ENCODE measurements at places on chromosomes 12 and 14. TPM values are rescaled to one million over a fixed set of nuclear protein-coding genes. Genes with fewer than 3 reads are reported as not detected.

GRCh38 chr12:3140284-3140683, 63.1 kb downstream of the TSPAN9 start:
- DNase-seq, result no peak
- H3K4me3 ChIP-seq, result no peak overlapping the region
- H3K27me3 ChIP-seq, result no peaks in the 10 kb centered on the region
- no peaks in the 10 kb centered on the region for H3K36me3 ChIP-seq
- H3K4me1 ChIP-seq, result peaks cover 19% of the 10 kb centered on the region
- H3K27ac ChIP-seq, result no peak overlapping the region

GRCh38 chr14:68547305-68548193, 245.3 kb downstream of the ZFP36L1 start:
- peaks cover 38% of the 10 kb centered on the region for H3K4me1 ChIP-seq
- H3K27ac ChIP-seq, result peak overlapping the region; percentile 87
- peak; percentile 79 for DNase-seq
- no peaks in the 10 kb centered on the region for H3K27me3 ChIP-seq
- no peak overlapping the region for H3K4me3 ChIP-seq

- no peak for DNase-seq
- H3K4me3 ChIP-seq, result no peak overlapping the region
- H3K4me1 ChIP-seq, result no peaks in the 10 kb centered on the region
- H3K36me3 ChIP-seq, result no peaks in the 10 kb centered on the region
- no peak overlapping the region for H3K27ac ChIP-seq
- H3K27me3 ChIP-seq, result no peaks in the 10 kb centered on the region
Observed at GRCh38 chr14:96117101-96117897, 78.1 kb downstream of the C14orf132 start.

- H3K4me1 ChIP-seq, result peaks cover 38% of the 10 kb centered on the region
- peak overlapping the region; percentile 25 for H3K27ac ChIP-seq
- H3K36me3 ChIP-seq, result no peaks in the 10 kb centered on the region
- H3K27me3 ChIP-seq, result no peaks in the 10 kb centered on the region
Observed at GRCh38 chr14:24959791-24960331, 90.1 kb downstream of the STXBP6 start.

- no peaks in the 10 kb centered on the region for H3K36me3 ChIP-seq
- H3K27ac ChIP-seq, result no peak overlapping the region
- H3K4me3 ChIP-seq, result no peak overlapping the region
- no peaks in the 10 kb centered on the region for H3K4me1 ChIP-seq
- H3K27me3 ChIP-seq, result no peaks in the 10 kb centered on the region
- no peak for DNase-seq
Observed at GRCh38 chr14:72822946-72823611, 70.8 kb downstream of the DPF3 start.

DNA sequence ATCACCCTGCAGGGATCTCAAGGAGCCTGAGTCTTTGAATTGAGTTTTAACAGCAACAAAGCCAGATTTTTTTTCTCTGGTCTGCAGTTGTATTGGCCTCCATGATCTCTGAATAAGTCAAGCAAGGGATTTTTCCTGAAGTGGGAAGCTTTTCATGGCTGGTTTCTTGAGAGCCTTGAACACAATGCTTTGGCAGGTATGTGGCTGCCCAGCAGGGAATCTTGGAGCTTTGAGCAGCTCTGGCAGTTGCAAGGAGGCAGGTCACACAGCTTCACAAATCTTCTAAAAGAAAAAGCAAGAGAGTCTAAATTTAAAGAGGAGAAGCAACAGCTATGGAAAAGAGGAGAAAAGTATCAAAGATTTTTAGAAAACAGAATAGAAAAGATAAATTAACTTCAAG, 60.1 kb downstream of the RPS29 start:
- no peak overlapping the region for H3K27ac ChIP-seq
- no peaks in the 10 kb centered on the region for H3K27me3 ChIP-seq
- H3K36me3 ChIP-seq, result no peaks in the 10 kb centered on the region
- H3K4me1 ChIP-seq, result no peaks in the 10 kb centered on the region
- no peak for DNase-seq
- H3K4me3 ChIP-seq, result no peak overlapping the region

GRCh38 chr14:32710231-32710671, 228.4 kb upstream of the NPAS3 start:
- H3K27ac ChIP-seq, result no peak overlapping the region
- no peaks in the 10 kb centered on the region for H3K27me3 ChIP-seq
- DNase-seq, result no peak
- H3K36me3 ChIP-seq, result no peaks in the 10 kb centered on the region
- H3K4me1 ChIP-seq, result no peaks in the 10 kb centered on the region
- H3K4me3 ChIP-seq, result peak overlapping the region; percentile 20

DNA sequence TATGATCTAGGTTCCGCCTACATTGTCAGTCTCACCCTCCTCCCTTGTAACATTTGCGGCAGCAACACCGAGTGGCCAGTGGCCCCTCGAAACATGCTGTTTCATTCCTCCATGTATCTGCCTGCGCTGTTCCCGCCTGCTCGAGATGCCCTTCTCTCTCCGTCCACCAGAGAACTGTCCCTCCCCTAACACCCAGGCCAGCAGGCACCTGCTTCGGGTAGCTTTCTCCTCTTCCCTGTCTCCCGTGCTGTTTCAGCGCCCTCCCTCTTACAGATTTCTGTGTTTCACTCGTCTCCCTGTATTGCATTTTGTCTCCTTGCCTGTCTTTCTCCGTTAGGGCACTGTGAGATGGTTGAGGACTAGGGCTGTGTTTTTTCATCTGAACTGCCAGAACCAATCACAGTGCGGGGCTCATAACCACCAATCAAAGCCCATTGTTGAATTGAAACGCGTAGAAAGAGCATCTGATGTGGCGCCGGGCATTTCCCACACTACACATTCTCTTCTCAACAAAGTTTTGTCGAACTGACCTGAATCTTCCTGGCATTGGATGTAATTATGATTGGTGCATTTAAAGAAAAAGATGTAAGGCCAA, 40.9 kb upstream of the ELK3 start:
- no peak overlapping the region for H3K27ac ChIP-seq
- H3K4me1 ChIP-seq, result no peaks in the 10 kb centered on the region
- no peaks in the 10 kb centered on the region for H3K27me3 ChIP-seq

DNA sequence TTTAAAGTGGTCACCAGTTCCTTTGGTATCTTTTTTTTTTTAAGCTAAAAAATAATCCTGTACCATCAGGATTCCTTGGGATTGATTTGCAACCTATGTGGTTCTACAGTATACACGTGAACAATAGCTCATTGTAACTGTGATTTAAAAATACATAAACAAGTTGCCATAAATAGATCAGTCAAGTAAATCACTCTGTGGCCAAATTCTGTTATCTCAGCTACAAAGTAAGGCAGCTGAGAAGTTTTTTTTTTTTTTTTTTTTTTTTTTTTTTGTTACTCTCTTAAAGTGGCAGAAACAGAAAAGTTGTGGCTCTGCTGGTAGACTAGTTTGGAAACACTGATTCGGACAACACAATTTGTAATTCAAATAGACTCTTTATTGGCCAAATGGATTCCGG, 104.5 kb downstream of the PRICKLE1 start:
- peaks cover 22% of the 10 kb centered on the region for H3K4me1 ChIP-seq
- no peaks in the 10 kb centered on the region for H3K36me3 ChIP-seq
- no peak overlapping the region for H3K27ac ChIP-seq
- no peak for DNase-seq

GRCh38 chr12:101173197-101173749, 36.8 kb downstream of the SLC5A8 start:
- H3K4me1 ChIP-seq, result no peaks in the 10 kb centered on the region
- no peaks in the 10 kb centered on the region for H3K27me3 ChIP-seq
- no peak overlapping the region for H3K27ac ChIP-seq

GRCh38 chr14:68665131-68665530, 127.7 kb downstream of the ZFP36L1 start:
- DNase-seq, result no peak
- H3K36me3 ChIP-seq, result no peaks in the 10 kb centered on the region
- H3K27ac ChIP-seq, result peak overlapping the region; percentile 76
- no peak overlapping the region for H3K4me3 ChIP-seq
- H3K4me1 ChIP-seq, result peaks cover 76% of the 10 kb centered on the region

- no peaks in the 10 kb centered on the region for H3K27me3 ChIP-seq
- peaks cover 23% of the 10 kb centered on the region for H3K4me1 ChIP-seq
- H3K27ac ChIP-seq, result no peak overlapping the region
- H3K36me3 ChIP-seq, result no peaks in the 10 kb centered on the region
- no peak for DNase-seq
Observed at GRCh38 chr12:42574851-42575266, 14.7 kb downstream of the PRICKLE1 start.

DNA sequence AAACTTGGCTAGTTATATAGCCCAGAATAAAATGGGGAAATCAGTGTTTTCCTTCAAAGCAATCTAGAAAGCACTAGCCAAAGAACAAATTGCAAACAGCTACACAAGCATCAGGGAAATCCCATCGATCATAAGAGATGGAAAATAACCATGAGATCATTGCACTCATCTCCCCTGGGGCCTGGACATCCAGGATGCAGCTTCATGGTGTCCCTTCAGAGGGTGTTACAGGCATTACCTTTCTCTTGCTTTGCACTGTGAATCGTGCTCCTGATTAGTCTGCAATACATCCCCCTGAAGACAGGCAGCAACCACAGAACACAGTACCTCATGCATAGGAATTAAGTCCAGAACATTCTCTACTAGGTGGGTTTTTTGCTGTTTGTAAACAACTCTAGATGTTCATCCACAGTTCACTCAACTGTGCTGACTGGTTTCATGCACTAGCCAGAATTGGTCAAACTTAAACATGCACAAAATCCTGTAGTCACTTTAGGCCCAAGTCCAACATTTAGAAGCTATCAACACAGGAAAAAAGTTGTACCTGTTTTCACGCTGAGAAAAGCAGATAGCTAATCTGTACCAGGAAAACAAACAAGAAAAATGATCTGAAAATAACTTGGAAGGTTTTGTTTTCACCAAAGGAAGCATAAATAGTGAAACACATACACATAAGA, 120.1 kb downstream of the ZFP36L1 start:
- no peak for DNase-seq
- no peaks in the 10 kb centered on the region for H3K36me3 ChIP-seq
- peaks cover 87% of the 10 kb centered on the region for H3K4me1 ChIP-seq
- H3K27ac ChIP-seq, result peak overlapping the region; percentile 41
- no peak overlapping the region for H3K4me3 ChIP-seq
- no peaks in the 10 kb centered on the region for H3K27me3 ChIP-seq

DNA sequence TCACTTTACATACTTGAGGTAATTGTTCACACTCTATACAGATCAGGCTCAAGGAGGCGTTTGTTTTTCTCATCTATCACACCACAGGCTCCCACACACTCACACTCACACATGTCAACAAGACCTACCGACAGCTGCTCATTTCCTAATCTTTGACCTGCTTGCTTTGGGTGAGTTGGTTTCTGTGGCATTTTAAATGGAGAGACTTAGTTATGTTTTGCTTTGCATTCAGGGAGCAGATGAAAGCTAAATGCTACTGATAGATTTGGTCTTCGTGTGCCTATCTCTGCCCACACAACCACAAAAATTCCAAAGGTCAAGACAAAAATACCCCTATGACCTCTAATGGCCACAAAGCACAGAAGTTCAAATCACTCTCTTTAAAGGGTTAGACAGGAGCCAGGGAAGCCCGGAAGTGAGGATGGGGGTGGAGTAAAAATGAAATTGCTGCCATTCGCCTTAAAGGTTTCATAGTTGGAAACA, 203.5 kb upstream of the G2E3 start:
- no peak for DNase-seq
- H3K4me1 ChIP-seq, result no peaks in the 10 kb centered on the region
- no peak overlapping the region for H3K27ac ChIP-seq
- H3K36me3 ChIP-seq, result no peaks in the 10 kb centered on the region
- no peaks in the 10 kb centered on the region for H3K27me3 ChIP-seq

- no peaks in the 10 kb centered on the region for H3K27me3 ChIP-seq
- no peaks in the 10 kb centered on the region for H3K4me1 ChIP-seq
- no peak overlapping the region for H3K27ac ChIP-seq
- no peak overlapping the region for H3K4me3 ChIP-seq
- no peak for DNase-seq
Observed at GRCh38 chr12:42104784-42105183, 39.9 kb downstream of the GXYLT1 start.

GRCh38 chr12:95322326-95322725, 104.7 kb downstream of the VEZT start:
- no peak overlapping the region for H3K27ac ChIP-seq
- DNase-seq, result no peak
- H3K4me1 ChIP-seq, result peaks cover 71% of the 10 kb centered on the region
- no peaks in the 10 kb centered on the region for H3K36me3 ChIP-seq
- no peaks in the 10 kb centered on the region for H3K27me3 ChIP-seq
- H3K4me3 ChIP-seq, result no peak overlapping the region

- no peaks in the 10 kb centered on the region for H3K4me1 ChIP-seq
- no peaks in the 10 kb centered on the region for H3K36me3 ChIP-seq
- H3K27ac ChIP-seq, result no peak overlapping the region
- DNase-seq, result no peak
- no peaks in the 10 kb centered on the region for H3K27me3 ChIP-seq
- no peak overlapping the region for H3K4me3 ChIP-seq
Observed at GRCh38 chr14:104335176-104335575, 196.8 kb downstream of the KIF26A start.

DNA sequence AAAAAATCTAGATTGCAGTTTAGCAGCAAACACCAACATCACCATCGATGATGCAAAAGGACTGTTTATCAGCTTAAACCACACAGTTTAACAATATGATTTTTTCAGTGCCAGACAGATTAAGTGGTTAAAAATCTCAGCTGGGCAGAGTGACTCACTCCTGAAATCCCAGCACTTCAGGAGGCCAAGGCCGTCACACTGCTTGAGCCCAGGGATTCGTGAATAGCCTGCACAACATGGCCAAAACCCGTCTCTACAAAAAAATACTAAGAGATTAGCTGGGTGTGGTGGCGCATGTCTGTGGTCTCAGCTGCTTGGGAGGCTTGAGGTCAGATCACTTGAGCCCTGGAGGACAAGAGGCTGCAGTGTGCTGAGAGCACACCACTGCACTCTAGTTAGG, 8.9 kb downstream of the RSRC2 start:
- no peaks in the 10 kb centered on the region for H3K27me3 ChIP-seq
- H3K36me3 ChIP-seq, result peaks cover 95% of the 10 kb centered on the region
- no peak overlapping the region for H3K4me3 ChIP-seq
- no peak overlapping the region for H3K27ac ChIP-seq
- DNase-seq, result no peak

Gene SETD3
- total RNA-seq, result 75.8 TPM

Gene ACOT2
- 70.0 TPM for total RNA-seq

Gene RAD51B
- total RNA-seq, result 20.0 TPM

Gene GLIPR1L1
- total RNA-seq, result not detected

Gene KRT80
- total RNA-seq, result 0.37 TPM

Gene TSPAN19
- total RNA-seq, result not detected

Gene IL31
- not detected for total RNA-seq

Gene FGD4
- total RNA-seq, result 104 TPM

Gene ABCC9
- 39.3 TPM for total RNA-seq

Gene AKAP3
- total RNA-seq, result 0.37 TPM

All from stomach (tissue), 19 donors.